ENCODE measurements at places on chromosomes 16 and 17. TPM values are rescaled to one million over a fixed set of nuclear protein-coding genes. Genes with fewer than 3 reads are reported as not detected.

The CREBBP gene
- 8.4 TPM for polyA plus RNA-seq

The EVPLL gene
- 21.5 TPM for polyA plus RNA-seq

The MVP gene
- 69.4 TPM for polyA plus RNA-seq

The CTRL gene
- 0.77 TPM for polyA plus RNA-seq

The CCL17 gene
- 7.6 TPM for polyA plus RNA-seq

The MYH1 gene
- not detected for polyA plus RNA-seq

The CIBAR2 gene
- polyA plus RNA-seq, result not detected

The IL21R gene
- 0.19 TPM for polyA plus RNA-seq

The PPP1R27 gene
- 0.98 TPM for polyA plus RNA-seq

The ULK2 gene
- polyA plus RNA-seq, result 4.2 TPM

The AGRP gene
- polyA plus RNA-seq, result not detected

The ABCC12 gene
- polyA plus RNA-seq, result not detected

The LYRM1 gene
- 15.8 TPM for polyA plus RNA-seq

The OR2C1 gene
- polyA plus RNA-seq, result not detected
